ENCODE measurements at places on chromosomes 6 and 20. TPM values are rescaled to one million over a fixed set of nuclear protein-coding genes. Genes with fewer than 3 reads are reported as not detected.

The HSPA1L gene
- 2.0 TPM for total RNA-seq

- DNase-seq = peak; percentile 63
Observed at GRCh38 chr6:105991561-105992314, 94.4 kb upstream of the PRDM1 start.

DNA sequence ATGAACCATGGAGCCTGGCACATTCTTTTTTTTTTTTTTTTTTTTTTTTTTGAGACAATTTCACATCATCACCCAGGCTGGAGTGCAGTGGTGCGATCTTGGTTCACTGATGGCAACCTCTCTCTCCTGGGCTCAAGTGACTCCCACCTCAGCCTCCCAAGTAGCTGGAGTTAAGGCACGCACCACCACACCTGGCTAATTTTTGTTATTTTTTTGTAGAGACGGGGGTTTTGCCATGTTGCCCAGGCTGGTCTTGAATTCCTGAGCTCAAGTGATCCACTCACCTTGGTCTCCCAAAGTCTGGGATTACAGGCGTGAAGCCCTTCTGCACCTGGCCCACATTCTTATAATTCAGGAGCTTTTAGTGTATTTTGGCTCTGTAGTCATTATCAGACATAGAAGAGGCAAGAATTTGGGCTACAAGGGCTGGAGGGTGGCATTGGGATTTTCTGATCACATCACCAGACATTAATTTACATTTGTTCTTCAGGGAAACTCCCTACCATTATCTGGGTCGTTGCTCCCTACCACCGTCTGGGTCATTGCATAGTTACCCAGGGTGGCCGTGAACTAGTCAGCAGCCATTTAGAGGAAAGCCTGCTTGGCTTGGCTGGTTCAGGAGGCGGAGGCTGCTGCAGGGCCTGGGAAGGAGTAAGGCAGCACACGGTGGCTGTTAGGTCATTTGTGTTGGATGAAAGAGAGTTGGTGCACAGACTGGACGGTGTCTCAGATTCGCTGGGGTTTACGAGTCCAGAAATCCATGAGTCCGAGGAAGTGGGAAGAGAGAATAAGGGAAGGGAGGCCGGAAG lies 17.6 kb downstream of the ARID1B start:
- DNase-seq = peak; percentile 51

The C4A gene
- 4.8 TPM for total RNA-seq

DNA sequence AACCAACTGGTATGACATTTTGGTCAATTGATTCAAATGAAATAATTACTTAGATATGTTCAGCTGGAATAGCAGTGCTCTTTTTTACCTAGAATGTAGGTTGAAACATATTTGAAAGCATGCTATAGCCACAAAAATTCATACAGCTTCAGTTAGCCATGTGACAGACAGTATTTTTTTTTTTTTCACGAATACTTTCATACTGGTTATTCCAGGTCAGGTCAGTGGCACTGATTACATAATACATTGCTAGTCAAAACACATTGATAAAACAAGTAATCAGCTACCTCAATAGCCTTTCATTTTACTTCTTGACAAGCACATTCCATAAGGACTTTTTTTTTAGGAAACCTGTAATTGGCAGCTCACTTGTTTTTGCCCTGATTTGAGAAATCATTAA lies 222.6 kb downstream of the EYA4 start:
- no peak for DNase-seq

All from activated CD4-positive, alpha-beta memory T cell treated with anti-CD3 and anti-CD28 coated beads for 36 hours (primary cell).